Fibroblast of skin of back (primary cell): ENCODE measurements at places on chromosomes 7 and 10.
A peak's percentile ranks its signal among the peaks of the same experiment; 100 is the strongest.

DNA sequence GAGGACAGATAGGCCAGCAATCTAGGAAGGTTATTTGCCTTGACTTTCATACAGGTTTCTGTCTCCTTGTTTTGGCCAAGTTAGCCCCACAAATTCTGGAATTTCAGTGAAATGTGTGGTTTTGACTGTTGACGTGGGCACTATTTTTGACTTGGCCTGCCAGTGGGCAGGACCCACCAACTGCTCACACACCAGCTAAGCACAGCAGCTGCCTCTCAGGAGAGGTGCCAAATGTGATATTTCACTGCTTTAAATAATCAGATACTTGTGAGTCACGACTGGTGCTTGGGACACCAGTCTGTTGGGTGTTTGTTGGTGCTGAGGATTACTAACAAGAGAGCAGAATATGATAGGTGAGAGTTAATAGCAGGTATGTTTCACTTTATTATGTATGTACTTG is 409.7 kb upstream of the MTPN start:
- no peak for DNase-seq

DNA sequence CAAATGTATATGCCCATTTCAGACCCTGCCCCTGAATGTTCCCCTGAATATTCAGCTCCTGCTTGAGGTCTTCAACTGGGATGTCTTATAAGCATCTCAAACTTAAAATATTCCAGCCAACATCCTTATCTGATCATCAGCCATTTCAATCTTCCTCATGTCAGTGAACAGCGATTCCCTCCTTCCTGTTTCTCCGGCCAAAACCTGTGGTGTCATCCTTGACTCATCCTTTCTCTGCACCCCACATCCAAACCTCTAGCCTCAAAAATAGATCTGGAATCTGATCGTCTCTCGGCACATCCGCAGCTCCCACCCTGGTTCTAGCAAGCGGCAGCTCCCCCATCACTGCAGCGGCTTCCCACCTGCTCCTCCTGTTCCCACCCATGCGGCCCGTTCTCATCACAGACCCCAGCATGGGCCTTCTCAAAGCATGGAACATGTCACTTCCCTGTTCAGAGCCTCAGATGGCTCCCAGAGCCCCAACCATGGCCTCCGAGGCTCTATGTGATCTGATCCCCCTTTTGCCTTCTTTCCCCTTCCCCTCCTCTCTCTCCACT is 165.7 kb downstream of the HECW1 start:
- DNase-seq: no peak

DNA sequence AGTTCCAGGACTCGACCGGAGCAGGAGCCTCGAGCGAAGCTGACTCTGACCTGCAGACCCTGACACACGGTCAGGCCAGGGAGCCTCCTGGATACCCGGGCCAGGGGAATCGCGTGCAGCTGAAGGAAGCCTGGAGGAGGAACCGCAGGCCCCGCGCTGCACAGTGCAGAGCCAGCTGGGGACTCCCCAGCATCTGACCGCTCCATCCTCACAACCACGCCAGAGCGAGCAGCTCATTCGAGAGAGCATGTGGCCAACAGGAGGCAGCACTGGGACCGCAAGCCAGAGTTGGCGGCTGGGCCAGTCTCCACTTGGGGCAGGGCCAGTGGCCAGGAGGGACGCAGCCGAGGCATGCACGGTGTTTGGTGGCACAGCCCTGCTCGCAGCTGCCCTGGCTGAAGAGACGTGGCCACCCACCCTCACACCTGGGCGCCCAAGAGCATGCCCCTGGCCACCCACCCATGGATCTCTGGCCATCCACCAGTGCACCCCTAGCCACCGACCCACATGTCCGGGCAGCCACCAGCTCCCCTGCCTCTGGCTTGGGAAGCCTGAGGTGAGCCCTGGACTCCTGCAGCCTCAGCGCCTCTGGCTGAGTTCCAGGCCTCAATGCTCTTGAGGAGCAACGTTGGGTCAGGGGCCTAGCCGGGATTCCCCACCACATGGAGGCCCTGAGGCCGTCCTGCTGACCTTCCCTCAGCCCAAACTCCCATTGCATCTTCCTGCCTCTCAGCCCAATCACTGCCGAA is 213.9 kb downstream of the ELFN1 start:
- no peak for DNase-seq

GRCh38 chr7:46291601-46292150 is 370.6 kb upstream of the IGFBP3 start:
- DNase-seq: peak; percentile 91

DNA sequence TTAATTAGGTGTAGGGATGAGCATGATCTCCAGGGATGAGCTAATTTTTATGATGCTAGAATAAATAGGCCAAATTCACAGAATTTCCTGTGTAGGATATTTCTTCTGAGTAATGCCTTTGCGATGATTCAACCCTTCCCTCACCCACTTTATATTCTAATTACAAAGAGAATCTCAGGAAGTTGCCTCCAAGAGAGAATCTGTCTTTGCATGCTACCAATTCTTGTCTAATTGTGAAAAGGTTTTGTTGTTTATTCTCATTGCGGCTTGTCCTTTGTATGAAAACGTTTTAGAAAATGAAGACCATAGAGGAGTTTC is 6.3 kb downstream of the C7orf57 start:
- peak; percentile 81 for DNase-seq

- no peak for DNase-seq
Measured at GRCh38 chr7:115417662-115418061, 495.8 kb downstream of the MDFIC start.

DNA sequence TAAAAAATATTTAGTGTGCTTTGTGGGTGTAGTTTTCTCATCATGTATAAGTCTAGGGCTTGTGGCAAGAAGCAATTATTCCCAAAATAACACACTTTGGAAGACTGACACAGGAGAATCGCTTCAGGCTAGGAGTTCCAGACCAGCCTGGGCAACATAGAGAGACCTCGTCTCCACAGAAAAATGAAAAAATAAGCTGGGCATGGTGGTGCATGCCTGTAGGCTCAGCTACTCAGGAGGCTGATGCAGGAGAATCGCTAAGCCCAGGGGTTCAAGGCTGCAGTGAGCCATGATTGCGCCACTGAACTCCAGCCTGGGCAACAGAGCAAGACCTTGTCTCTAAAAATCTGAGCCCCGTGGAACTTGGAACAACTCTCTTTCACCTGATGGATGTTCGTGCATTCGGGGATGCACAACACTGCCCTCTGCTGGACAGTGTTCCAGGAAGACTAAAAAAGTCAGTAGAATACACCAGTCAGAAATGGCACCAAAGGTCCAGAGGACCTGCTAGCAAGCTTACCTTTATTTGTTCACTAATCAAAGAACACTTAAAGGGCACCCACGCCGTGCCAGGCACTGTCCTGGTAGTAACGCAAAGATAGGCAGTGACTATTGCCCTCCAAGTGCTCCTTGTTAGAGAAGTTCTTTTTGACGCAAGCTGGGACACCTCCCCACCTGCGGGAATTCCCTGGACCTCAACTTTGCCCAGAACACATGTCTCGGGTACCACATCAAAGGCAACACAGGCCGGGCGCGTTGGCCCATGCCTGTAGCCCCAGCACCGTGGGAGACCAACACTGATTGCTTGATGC is 81.9 kb upstream of the CALN1 start:
- peak; percentile 58 for DNase-seq

DNA sequence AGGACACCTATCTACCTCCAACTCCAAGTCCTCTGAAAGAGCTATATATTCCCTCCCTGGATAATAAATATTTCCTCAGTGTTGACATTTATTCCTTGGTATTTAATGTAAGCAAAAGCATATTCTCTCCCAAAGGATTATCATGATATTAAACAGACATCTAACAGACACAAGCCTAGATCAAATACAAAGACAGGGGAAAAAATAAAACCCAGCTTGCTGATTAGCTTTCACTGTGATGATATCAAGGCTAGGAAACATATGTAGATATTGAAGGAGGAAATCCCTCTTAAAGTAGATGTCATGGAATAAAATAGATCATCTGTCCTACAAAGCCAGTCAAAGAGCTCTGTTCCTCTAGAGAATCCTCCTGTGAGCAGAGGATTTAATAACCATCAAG is 95.2 kb downstream of the CRPPA start:
- no peak for DNase-seq

DNA sequence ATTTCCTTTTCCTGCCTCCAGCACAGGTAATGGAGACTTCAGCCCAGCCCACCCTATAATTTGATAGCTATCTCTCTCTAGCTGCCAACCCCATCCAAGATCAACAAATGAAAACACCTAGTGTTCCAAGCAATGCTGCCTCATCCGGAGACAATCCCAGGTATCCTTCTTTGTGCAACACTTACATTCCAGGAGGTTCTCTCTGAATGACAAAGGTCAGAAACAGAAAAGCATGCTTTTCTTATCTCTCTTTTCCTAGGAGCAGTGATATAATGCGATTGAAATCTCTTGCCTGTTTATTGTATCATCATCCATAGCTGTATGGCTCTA is 699.3 kb downstream of the INHBA start:
- DNase-seq: no peak

GRCh38 chr7:30956704-30957103 is 7.0 kb upstream of the GHRHR start:
- DNase-seq: no peak

- DNase-seq: no peak
Measured at GRCh38 chr7:47295606-47296005, 286.3 kb downstream of the TNS3 start.

GRCh38 chr7:150406567-150407421 is 27.7 kb downstream of the ZNF775 start:
- no peak for DNase-seq

DNA sequence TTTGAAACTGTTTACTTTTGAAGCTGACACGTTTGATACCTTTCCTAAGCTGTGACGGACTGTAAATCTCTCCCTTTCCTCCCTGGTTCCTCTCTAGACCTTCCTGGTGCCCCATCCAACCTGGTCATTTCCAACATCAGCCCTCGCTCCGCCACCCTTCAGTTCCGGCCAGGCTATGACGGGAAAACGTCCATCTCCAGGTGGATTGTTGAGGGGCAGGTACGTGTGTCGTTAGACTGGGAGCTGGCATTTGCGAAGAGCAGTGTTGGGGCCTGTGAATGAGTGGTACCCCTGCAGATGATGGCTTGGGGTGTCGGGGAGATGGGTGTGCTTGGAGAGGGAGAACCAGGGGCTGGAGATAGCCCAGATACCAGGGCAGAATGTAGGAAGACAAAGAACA is 602.7 kb upstream of the FOXK1 start:
- DNase-seq: no peak

DNA sequence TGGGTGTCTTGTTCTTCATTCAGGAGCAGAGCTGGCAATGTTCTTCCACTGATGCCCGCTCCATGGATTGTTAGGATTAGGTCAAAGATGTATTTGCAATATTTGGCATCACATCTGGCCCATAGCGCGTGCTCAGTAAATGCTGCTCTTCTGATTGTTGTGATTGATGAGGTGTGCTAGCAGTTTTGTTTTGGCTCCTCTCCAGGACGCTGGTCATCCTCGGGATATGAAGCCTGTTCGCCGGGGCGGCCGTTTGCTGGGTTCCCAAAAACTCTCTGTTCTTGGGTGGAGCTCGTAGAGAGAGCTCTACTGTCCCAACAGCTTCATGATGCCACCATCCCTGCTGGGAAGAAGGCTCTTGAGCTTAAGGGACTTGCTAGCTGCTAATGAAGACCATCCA is 96.9 kb downstream of the XRCC2 start:
- no peak for DNase-seq

DNA sequence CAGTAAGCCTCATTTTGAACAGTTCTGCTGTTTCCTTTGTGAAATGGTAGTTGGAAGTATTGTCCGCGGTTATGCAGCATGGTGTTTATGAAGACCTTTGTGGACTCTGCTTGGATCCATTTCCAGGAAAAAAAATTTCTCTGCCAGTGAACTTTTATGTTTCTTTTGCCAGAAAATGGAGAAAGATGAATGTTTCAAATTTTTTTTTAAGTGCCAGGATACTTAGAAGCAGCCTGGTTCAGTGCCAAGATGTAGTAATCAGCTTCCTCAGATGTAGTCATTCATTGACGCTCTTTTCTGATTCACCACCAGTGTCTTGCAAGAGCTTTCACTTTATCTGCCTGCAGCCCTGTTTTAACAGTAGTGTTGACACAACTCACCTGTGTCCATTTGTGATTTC is 258.2 kb downstream of the SDK1 start:
- DNase-seq: peak; percentile 74

DNA sequence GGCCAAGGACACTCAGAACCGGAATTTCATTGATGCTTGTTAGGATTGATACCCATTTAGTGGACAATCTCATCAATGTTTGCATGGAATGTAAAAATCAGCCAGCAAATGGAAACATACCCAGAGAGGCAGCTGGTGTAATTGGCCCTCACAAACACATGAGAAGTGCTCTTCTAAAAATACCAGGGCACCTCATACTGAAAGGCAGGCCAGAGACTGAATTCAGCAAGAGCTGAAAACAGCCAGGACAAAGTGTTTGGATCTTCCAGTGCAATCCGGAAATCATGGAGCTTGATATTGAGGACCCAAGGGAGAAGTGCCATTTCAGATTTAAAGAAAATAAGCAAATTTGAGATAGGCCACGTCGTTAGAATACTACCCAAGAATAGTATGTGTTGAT is 498.6 kb downstream of the GALNT17 start:
- DNase-seq: no peak

- DNase-seq: no peak
Measured at GRCh38 chr7:93958651-93959050, 37.1 kb downstream of the GNG11 start.

GRCh38 chr7:70694434-70694970 is 437.4 kb upstream of the GALNT17 start:
- DNase-seq: peak; percentile 61

GRCh38 chr7:85090143-85090542 is 96.7 kb downstream of the SEMA3D start:
- no peak for DNase-seq

GRCh38 chr7:46996972-46997371 is 584.9 kb downstream of the TNS3 start:
- peak; percentile 15 for DNase-seq

DNA sequence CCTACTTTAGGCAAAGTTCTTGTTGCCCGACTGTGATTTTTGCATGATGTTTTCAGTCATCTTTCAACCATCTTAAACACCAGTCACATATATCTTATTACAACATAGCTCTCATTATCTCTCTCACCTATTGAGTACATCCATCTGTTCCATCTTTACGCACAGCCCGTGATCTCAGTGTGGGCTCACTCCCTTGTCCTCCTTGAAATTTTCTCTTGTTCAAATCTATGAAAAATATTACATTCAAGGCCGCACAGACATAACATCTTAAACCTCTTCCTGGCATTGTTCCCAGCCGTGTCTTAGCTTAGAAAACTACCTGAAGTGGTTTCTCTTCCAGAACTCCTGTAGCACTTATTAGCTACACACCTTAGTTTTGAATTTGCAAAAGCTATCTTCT is 32.6 kb downstream of the NET1 start:
- no peak for DNase-seq
